ENCODE measurements at places on chromosomes 5 and 9. TPM values are rescaled to one million over a fixed set of nuclear protein-coding genes. Genes with fewer than 3 reads are reported as not detected.

The TMEM232 gene
- total RNA-seq: 11.8 TPM

The CSNK1G3 gene
- total RNA-seq: 101 TPM

The LRRC19 gene
- total RNA-seq: not detected

The TRIM36 gene
- total RNA-seq: 32.7 TPM

Data from camera-type eye (tissue), 1 donor.